ENCODE measurements at places on chromosomes 4 and X. TPM values are rescaled to one million over a fixed set of nuclear protein-coding genes. Genes with fewer than 3 reads are reported as not detected.

The CCKAR gene
- total RNA-seq: not detected

DNA sequence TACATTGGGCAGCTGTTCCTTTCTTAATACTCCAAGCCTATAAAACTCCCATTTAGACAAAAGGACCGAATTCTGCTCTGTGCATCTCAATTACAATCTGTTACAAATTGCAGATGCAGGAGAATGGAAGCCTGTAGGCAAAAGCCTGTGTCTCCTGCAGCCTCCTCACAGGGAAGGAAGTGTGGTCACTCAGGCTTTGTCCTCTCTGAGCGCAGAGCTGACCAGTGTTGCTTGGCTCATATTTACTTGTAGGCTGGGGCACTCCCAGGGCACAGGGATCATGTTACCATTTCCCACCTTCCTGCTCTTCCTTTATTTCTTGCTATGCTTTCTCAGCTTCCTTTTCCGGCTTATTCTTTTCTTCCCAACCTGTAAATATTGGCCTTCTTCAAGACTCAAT lies 15.7 kb downstream of the SUPT20HL2 start:
- H3K27ac ChIP-seq: no peak overlapping the region
- no peak overlapping the region for H3K4me3 ChIP-seq
- H3K27me3 ChIP-seq: no peaks in the 10 kb centered on the region
- no peaks in the 10 kb centered on the region for H3K36me3 ChIP-seq
- peaks cover 5% of the 10 kb centered on the region for H3K4me1 ChIP-seq
- no peak for DNase-seq

DNA sequence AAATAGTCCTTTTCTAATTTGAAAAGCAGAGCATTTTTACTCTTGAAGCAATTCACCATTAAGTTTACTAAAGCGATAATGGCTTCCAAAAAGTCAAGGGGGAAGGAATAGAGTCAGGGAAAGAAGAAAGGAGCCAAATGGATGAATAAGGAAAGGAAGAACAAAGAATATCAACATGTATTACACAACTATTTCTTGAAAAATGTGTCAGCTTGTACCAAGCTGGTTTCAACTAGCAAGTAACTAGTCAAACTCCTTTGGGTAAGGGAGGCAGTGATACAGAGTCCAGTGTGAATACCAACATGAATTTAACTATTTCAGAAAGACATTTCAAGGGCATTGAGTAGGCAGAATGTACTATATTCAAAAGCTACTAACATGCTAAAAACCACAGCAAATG lies 112.1 kb downstream of the ARHGAP6 start:
- H3K27me3 ChIP-seq: peaks cover 7% of the 10 kb centered on the region
- no peaks in the 10 kb centered on the region for H3K4me1 ChIP-seq
- no peak overlapping the region for H3K27ac ChIP-seq

DNA sequence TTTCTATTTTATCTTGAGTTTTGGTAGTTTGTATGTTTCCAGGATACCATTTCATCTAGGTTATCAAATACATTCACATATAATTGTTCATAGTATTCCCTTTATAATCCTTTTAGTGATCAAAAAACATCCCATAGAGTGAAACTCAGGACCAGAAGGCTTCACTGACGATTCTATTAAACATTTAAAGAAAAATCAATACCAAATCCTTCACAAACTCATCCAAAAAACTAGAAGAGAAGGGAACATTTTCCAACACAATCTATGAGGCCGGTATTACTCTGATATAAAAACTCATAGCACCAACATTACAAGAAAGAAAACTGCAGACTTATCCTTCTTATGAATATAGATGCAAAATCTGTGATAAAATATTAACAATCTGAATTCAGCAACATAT lies 203.4 kb downstream of the ANKRD50 start:
- H3K4me3 ChIP-seq: no peak overlapping the region
- no peak overlapping the region for H3K27ac ChIP-seq
- H3K36me3 ChIP-seq: no peaks in the 10 kb centered on the region
- no peak for DNase-seq
- H3K27me3 ChIP-seq: no peaks in the 10 kb centered on the region

The NUDT6 gene
- total RNA-seq: 8.2 TPM

GRCh38 chr4:88012647-88013046 lies 5.2 kb downstream of the PKD2 start:
- H3K4me1 ChIP-seq: peaks cover 48% of the 10 kb centered on the region
- peaks cover 5% of the 10 kb centered on the region for H3K36me3 ChIP-seq
- no peak overlapping the region for H3K27ac ChIP-seq
- DNase-seq: no peak

The GAB3 gene
- 5.1 TPM for total RNA-seq

The YY2 gene
- total RNA-seq: 2.2 TPM

DNA sequence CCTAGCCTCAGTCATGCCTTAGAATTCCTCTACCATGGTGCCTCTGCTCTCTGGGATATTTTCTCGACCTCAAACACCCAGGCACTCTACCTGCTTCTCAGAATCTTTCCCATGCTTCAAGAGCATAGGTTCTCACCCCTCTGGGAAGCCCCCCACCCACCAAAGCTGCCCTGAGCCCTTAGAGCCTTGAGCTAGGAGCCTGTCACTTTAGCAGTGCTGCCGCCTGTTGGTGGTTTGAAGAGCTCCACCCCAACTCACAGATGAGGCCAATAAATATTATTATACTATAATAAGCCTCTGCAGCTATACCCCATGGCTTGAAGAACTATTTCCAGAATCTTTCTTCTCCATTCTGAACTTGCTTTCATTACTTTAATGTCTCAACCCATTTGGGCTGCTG lies 109.7 kb downstream of the RTL5 start:
- peaks cover 25% of the 10 kb centered on the region for H3K27me3 ChIP-seq
- no peak overlapping the region for H3K27ac ChIP-seq
- peaks cover 21% of the 10 kb centered on the region for H3K4me1 ChIP-seq
- no peak overlapping the region for H3K4me3 ChIP-seq
- no peak for DNase-seq
- no peaks in the 10 kb centered on the region for H3K36me3 ChIP-seq

Data from activated T-helper 1 cell treated with anti-CD3 and anti-CD28 coated beads, Interleukin-12 subunit alpha, Interleukin-12 subunit beta, Interleukin-2, Interleukin-4 antibody, amounts not matched to agents 30 ng/mL and 10 ng/mL and 1 ng/mL, durations not matched to agents 14 hours and 24 hours and 36 hours (primary cell).